RPMI7951 (cell line): ENCODE measurements at places on chromosomes 16 and 17. TPM values are rescaled to one million over a fixed set of nuclear protein-coding genes. Genes with fewer than 3 reads are reported as not detected.

Gene TMEM88
- total RNA-seq, result not detected in 2 replicates

- DNase-seq, result peak; percentile 11
Measured at GRCh38 chr16:3780570-3780969, 63.2 kb upstream of the TRAP1 start.

DNA sequence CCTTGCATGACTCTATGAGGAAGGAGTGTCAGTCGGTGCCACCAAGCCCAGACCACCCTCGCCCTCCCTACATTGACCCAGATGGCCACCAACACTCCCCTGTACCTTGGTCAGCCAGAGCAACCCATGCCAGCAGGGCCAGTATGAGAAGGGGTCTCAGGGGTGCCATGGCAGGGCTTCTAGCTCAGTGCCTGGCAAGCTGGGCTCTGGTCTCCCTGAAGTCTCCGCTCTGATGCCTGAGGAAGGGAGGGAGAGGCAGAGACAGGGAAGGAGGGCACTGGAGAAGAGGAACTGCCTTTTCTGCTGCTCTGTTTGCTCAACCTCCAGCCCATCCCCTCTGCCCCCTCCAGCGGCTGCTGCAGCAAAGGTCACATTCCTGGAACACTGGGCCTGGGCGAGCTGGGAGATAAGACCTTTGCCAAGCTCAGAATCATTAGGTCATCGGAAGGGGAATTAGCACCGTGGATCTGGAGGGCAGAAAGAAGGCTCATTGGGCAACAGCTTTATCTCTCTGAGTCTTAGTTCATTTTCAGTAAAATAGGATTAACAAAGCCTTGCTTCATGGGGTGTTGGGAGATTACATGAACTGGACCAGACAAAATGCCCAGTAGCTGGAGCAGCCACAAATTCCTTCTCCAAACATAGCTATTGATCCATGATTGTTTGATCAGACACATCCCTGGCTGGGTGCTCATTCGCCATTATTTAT lies at the start of gene VTN:
TSS of gene VTN (minus strand) at position 273 of the 709 bp plus-strand sequence. CDS start at position 169, 104 bp downstream.
- peak; percentile 32 for DNase-seq

DNA sequence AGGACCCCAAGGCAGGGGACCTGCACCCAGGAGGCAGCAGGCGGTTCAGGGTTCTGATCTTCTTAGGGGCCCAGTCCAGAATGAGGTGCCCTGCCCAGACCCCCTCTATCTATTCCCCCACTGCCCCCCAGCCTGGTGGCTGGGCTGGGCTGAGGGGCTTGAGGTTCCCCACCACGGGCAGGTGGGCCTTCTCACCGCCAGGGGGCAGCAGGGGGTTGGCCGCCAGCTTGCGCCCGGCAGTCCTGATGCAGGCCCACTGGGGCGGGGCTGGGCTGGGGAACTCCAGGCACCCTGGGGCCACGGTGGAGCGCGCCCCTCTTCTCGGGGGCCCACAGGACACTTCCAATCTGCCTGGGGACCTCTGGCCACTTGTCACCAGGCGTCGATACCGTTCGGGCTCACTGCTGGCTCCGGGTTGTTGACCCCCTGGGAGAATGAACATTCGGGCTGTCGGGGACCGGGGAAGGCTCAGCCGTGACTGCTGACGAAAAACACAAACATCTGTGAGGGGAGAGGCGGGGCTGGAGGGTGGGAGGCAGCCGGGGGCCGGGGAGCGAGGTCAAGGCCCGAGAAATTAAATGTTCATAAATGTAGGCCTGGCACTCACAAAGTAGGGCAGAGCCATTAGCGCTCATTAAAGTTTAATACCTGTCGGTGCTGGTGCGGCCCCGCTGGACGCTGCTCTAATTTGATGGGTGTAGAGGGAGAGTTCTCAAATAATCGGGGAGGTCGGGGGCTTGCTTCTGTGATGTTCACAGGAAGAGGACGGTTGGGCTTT lies 219.3 kb upstream of the GSE1 start:
- DNase-seq, result peak; percentile 16

DNA sequence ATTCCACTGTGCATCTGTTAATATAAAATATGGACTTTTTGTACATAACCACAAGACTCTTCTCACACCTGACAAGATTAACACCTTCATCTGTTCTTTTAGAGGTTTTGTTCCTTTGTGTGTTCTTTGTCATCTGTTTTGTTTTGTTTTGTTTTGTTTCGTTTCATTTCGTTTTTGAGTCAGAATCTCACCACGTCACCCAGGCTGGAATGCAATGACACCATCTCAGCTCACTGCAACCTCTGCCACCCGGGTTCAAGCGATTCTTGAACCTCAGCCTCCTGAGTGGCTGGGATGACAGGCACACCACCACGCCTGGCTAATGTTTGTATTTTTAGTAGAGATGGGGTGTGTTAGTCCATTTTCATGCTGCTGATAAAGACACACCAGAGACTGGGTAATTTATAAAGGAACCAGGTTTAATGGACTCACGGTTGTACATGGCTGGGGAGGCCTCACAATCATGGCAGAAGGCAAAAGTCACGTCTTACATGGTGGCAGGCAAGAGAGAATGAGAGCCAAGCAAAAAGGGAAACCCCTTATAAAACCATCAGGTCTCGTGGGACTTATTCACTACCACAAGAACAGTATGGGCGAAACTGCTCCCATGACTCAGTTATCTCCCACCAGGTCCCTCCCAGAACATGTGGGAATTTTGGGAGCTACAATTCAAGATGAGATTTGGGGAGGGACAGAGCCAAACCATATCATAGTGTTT lies 22.3 kb downstream of the C16orf90 start:
- no peak for DNase-seq

Gene TP53TG3C
- total RNA-seq, result 1.1 TPM in 1 of 2 replicates, not detected in the other

Gene CALB2
- total RNA-seq, result 1.2 and 3.2 TPM in 2 replicates

GRCh38 chr17:74430706-74431567 lies 951 bp upstream of the GPRC5C start:
- DNase-seq, result peak; percentile 97

DNA sequence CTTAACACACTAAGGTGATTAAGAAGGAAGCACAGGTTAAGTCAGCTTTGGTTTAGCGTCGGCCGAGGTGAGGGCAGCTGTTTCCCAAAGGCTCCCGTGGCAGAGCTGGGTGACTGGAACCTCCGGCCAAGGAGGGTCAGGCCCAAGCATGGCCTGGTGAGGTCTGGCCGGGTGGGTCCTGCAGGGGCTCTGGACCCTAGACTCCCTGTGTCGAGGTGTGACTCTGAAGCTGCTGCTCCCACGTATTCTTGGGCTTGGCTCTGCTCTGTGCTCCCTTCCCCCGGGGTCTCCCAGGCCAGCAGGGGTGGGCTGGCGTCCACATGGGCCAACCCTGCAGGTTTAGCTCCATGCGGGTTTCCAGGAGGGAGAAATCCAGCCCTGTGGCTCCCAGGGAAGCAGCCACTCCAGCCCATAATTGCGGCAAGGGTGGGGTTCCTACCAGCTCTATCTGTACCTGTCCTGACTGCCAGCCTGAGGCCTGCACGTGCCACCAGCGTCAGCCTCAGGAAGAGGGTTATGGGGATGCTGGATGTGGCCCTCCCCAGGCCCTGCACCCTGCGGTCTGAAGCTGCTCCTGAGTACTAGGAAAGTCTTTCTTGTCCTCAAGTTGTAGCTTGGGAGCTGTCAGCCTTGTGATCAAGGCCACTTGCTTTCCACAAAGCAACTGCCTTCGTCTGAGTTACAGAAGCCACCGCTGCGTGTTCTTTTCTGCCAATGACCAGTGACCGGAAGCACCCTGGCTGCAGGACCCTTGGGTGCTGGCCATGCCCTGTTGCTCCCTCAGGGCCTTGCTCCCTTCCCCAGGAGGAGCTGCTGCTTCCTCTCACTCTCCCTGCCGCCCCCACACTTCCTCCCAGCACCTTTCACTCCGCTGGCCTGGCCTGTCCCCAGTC lies 4.8 kb downstream of the CDK5R1 start:
- DNase-seq, result peak; percentile 41

DNA sequence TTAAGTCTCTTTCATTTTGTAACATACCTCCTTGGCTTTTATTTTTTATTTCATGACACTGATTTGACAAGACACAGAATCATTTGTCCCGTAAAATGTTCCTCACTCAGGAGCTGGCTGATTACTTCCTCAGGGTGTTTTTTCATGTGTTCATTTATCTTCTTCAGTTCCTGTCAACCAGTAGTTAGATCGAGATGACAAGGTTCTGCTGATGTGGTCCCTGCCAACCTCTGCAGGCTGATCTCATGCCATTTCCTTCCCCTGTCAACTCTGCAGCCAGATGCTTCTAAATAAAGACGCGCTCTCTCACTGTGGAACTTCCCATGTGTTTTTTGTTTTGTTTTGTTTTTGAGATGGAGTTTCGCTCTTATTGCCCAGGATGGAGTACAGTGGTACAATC lies 8.1 kb upstream of the CXCL16 start:
- peak; percentile 14 for DNase-seq
